Adrenal gland (tissue), 19 donors: ENCODE measurements at places on chromosomes 2 and 18. TPM values are rescaled to one million over a fixed set of nuclear protein-coding genes. Genes with fewer than 3 reads are reported as not detected.
A peak's percentile ranks its signal among the peaks of the same experiment; 100 is the strongest.

DOK6 gene
- 1.6 TPM for total RNA-seq

DNA sequence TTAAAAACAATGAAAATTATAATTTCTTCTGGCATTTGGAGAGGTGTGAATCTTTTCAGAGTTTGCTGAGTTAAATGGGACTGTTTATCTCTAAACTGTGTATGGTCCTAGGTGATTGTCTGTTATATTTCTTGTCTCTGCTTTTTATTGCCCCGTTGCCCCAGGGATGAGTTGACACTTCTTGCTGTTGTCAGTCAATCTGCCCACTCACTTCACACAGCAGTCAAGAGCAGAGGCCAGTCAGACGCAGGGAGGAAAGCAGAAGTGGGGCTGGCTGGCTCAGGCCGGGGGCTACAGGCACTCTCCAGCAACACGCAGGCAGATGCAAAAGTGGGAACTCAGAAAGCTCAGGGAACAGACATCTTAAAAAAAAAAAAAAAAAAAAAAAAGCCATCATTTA, 365.2 kb downstream of the CLIP4 start:
- DNase-seq = no peak

- no peak for DNase-seq
These were observed 28.9 kb downstream of the C2orf76 start for GRCh38 chr2:119337749-119338148.

GRCh38 chr2:235834781-235835180, 333.4 kb downstream of the GBX2 start:
- no peak for DNase-seq

- DNase-seq = peak; percentile 22
These were observed 70.4 kb downstream of the CWC22 start for GRCh38 chr2:179936654-179937053.

GRCh38 chr2:46520130-46520711, 40.9 kb downstream of the TMEM247 start:
- no peak for DNase-seq

- no peak for DNase-seq
These were observed 36.7 kb upstream of the PAPOLG start for GRCh38 chr2:60719331-60719730.

GRCh38 chr18:12373116-12373770, 3.8 kb downstream of the AFG3L2 start:
- DNase-seq = no peak

DNA sequence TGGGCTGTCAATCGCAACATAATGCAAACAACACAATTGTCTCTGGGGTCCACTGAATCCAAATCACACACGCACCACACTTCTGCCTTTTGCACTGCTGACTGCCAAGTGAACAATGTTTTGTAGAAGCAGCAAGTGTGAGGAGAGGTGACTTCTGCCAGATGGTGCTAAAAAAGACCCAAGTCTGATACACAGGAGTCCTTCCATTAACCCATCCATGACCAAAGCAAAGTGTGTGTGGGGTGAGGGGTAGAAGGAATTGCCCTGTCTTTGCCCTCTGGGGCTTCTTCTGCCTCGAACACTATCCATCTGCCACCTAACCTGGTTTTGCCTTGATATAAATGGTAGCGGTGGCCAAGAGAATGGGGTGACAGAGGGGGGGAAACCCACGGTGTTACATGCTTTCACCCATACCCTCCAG, 50.0 kb downstream of the C2orf42 start:
- DNase-seq = no peak

- no peak for DNase-seq
These were observed 57.5 kb downstream of the KDM3A start for GRCh38 chr2:86498468-86499260.
